Left renal cortex interstitium (tissue), 4 donors: ENCODE measurements at places on chromosomes 2 and 18.

DNA sequence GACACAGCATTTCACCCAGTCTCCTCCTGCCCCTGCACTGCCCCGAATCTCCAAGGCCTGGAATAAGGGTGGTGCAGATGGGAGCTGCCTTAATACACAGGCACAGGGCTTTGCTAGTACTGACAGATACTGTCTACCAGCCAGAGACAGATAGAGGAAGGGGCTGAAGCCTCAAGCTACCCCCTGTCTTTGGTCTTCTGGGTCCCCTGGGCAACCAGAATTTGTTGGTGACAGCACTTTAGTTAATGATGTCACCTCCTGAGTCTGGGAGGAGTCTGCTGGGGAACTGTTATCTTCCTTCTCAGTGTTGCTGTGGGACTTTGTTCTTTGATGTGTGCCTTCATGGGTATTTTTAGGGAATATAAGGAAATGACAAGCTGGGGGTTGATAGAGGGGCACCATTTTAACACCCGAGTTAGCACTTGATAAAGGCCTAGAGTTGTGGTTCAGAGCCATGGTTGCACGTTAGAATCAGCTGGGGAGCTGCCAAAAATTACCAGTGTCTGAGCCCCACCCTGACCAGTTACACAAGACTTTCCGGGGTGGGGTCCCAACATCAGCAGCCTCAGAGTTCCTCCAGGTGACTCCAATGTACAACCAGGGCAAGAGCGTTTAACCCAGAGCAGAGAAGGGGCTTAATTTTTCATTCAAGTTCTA, 136.8 kb downstream of the SMAD7 start:
- DNase-seq = no peak

DNA sequence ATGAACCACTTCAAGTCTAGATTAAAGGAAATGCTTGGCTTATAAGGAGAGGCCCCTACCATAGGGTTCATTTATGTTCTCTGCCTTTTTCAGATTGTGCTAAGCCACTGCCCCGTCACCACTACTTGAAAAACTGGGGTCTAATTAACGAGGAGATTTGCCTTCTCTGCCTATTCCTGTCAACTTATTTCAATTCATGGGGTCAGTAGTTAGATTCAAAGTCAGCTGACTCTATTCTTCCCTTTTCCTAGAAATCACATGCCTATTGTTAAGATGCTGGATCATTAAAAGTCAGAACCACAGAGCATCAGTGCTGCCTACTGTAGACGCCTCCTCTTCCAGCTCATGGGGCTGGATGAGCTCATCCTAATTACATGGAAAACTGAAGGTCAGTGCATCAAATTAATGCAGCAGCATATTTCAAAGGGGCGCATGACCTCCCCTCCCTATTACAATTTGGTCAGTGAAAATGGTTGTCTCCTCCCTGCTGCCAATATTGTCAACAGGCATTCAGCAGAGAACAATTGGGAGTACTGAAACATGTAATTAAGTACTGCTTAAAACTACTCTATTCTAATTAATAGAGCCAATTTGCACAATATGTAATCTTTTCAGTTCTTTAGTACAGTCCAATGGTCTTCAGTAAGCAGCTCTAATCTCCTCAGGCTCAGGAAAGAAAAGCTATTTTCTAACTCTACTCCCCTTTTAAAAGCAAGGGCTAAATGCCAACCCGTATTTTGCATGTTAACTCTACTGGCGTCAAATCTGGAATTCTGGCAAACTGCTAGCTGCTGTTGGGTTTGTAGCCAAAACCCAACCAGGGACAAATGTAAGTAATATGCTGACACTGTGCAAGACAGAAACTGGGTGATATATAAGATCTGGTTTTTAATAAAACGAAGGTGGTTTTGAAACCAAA, 117.4 kb upstream of the ITGB6 start:
- DNase-seq = no peak

DNA sequence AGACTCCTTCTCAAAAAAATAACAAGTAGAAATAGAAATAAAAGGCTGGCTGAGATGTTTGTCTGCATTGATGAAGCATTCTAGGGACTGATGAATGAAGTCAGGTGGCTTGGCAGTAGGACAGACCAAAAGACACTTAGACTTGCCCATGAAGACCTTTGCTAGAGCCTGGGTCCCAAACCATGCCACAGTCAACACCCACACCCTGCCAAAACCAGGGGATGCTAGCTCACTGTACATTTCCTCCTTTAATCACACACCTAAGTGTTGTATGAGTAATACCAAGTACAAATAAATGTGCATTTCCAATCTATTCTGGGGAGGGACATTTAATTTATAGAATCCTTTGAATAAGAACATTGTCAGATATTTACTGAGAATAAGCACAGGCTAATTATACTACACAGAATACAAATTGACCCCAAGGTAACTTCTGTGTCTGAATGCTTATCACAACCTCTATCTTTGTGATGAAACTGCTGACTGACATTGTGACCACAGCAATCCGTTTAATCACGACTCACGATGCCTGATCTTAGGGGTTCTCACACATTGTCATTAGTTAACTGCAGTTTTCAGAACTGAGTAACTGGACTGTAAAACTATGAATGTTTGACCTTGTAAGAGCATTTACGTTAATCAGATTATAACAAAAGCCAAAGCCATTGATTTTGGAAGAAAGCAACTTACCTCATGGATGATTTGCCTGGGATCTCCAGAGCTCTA, 10.5 kb upstream of the NOL10 start:
- DNase-seq = no peak

DNA sequence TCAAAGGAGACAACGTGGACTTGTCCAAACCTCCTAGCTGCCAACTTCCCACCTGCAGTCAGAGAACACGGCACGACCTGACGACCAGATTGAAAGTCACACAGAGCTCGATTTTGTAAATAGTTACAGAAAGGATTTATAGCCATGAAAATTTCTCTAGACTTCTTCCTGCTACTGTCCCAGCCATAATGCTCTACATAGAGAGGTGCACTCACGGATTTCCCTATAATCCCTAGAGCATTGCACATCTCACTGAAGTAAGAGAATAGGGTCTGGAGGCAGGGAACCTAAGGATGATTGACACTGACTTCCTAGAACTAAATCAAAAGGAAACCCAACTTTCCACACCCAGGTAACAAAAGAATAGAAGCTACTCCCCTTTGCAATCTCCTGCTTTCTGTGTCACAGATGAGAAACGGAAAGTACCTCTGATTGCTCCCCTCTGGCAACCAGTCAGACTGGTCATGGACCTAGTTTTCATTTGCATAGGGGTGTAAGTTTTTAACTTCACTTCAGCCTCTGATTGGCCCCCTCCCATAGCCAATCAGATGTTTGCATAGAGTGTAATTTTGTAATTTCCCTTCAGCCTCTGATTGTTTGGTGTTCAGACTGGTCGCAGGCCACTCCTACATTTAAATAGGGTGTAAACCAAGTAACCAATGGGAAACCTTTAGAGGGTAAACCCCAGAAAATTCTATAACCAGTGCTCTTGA, 58.6 kb upstream of the FBXO11 start:
- DNase-seq = no peak

GRCh38 chr2:70984576-70985282, 6.3 kb downstream of the ANKRD53 start:
- no peak for DNase-seq

- no peak for DNase-seq
Measured at GRCh38 chr2:191636586-191636985, 41.4 kb upstream of the NABP1 start.

DNA sequence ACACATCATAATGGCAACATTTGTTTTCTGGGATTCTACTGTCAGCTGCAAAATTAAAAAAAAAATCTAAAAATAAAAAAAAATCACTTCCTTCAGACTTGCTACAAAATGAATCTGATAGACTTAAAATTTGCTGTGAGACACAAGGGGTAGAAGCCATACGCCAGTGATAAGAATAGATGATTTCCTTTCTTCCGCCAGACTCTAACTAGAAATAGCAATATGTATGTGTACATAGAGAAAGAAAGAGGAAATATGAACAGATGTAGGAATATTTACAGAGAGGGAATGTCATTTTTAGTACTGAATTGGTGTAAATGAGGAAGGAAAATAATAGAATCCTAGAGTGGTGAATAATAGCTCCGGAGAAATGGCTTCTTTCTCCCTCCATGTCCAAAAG, 574.2 kb downstream of the DCC start:
- no peak for DNase-seq

DNA sequence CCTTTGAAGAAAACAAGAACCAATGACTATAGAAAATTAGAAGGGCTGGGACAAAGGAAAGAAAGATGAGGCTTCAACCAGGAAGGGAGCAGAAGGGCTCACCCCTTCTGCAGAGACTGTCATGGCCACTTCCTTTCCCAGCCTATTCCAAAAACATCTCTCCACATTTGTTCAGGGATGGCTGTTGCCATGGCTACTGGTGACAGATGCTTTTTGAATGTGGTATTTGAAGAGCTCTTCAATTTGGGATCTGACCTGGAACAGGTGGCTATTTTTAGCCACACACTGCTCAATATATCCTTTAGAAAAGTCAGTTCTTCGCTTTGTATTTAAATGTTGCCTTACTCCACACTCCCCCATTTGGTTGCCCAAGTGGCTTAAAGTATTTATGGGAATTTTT, 64.1 kb upstream of the LCLAT1 start:
- DNase-seq = no peak

GRCh38 chr18:63290166-63290820, 29.3 kb downstream of the BCL2 start:
- DNase-seq = no peak

DNA sequence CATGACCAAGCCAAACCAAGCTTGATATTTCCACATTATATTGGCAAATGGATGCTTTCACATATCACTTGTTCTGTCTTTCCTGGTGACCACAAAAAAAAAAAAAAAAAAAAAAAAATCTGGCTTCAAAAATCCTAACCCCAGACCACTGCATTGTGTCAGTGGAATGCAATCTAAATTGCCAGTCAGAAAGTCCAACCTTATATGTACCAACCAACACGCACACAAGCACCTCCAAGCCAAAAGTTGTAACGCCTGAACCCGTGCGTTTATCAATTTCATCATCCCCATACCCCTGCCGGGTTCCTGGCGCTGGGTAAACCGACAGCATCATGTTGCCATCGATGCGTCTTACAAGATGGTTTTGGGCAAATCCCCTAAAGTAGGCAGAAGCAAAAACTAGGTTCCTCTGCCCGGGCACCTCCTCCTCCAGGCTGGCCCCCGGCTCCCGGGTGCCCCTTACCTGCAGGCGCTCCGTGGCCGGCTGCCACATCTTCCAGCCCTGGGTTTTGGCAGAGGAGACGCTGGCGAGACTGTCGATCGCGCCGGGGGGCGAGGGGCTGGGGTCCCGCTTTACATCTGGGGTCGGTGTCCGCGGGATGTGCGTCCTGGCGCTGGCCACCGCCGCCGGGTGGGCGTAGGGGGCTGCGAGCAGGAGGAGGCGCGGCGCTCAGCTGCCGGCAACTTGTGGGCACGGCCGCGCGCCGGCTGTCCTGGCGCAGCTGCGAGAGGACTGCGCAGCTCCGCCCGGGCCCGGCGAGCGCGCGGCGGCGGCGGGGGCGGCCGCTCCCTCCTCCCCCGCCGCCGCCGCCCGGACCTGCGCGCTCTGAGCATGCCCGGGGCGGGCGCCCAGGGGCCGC, at the start of gene PID1:
TSS of gene PID1 (minus strand) at position 737 of the 860 bp plus-strand sequence. CDS start at position 493, 244 bp downstream.
- DNase-seq = no peak

DNA sequence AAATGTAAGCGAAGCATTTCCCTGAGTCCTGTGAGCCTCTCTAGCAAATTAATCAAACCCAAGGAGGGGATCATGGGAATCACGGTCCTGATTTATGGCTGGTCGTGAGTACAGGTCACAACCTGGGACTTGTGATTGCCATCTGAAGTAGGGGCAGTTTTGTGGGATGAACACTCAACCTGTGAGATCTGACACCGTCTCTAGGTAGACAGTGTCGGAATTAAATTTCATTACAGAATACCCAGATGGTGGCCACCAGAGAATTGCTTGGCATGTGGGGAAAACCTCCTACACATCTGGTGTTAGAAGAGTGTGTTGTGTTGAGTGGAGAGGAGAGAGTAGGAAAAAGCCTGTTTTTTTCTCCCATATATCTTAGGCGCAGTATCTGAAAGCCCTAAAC, 12.5 kb downstream of the CAPN14 start:
- DNase-seq = no peak

DNA sequence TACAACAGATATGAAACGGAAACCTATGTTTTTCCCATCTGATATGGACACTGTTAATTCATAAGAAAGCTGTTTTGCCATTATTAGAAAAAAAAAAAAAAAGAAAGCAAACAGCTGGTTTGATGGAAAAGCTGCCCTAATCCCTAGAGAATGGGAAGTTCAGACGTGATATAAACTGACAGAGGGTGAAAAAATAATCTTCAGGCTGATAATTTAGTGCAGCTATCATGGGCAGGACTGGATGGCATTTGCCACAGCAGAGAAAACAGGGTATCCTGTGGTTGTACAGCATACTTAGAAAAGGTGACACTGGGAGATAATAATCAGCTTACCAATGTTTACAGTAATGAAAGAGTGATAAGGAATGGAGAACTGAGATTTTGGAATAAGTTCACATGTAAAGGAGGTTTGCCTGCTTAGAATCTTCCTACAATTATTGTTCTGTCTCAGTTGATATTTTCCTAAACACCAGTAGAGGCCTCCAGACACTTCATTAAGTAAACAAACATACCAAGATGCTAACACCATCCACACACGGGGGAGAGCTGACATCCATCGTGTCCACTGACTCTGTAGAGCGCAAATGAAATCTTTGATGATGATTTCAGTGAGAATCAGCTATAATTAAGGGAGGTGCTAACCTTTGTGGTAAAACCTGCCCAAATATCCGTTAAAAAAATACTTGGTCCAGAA, 211.6 kb upstream of the MMADHC start:
- no peak for DNase-seq
